Fibroblast of upper back skin (primary cell): ENCODE measurements at places on chromosomes 2 and 18.

DNA sequence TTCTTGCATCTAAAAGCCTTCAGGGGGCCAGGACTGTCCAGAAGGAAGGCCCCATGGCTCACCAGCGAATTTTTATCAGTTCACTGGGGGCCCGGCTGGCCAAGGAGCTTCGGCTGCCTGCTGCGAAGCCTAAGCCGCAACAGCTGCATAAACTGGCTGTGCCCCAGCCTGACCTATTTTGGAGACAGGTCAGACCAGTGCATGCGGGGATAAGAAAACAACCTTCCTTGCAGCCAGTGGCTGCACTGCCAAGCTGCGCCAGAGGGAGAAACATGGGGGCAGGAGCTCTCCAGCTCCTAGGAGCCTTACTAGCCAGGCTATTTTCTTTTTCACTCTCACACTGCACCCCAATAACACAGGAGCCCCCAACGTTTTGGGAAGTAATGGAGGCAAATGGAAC, 15.2 kb downstream of the PAX3 start:
- DNase-seq: no peak

DNA sequence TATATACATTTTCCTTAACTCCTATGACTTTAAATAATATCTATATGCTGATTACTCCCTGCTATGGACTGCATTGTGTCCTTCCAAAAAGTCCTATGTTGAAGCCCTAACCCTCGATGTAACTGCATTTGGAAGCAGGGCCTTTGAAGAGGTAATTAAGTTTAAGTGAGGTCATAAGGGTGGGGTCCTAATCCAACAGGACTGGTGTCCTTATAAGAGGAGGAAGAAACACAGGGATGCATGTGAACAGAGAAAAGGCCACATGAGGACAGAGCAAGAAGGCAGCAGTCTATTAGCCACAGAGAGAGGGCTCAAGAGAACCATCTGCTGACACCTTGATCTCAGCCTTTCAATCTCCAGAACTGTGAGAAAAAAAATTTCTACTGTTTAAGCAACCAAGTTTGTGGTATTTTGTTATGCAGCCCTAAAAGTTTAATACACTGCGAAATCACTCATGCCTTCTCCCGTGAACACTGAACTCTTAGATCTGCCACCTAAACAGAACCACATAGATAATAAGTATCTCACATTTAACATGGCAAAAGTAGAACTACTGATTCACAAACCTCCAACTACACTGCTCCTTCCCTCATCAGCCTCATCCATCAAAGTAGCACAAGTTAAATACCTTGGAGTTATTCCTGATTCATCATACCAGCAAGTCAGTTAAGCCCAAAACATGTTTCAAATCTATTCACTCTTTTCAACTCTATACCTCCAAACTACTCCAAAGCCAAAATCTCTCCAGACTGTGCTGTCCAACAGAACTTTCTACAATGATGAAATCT, 65.4 kb downstream of the HIBCH start:
- DNase-seq: no peak

DNA sequence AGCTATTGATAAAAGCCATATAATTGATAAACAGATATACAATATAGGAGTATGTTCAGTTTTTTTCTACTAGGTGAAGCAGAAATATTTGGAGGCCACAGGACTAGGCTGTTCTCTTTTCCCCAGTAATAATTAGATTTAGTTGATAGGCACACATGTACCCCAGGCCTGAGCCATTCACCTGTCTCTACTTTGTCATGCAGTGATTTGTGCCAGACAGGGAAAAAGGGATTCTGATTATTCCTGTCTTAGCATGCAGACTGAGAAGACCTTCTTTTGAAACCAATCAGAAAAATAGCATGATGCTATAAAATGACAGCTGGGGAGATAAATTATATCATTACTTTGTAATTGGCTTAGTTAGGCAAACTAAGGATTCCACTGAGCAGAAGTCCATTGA, 94.3 kb downstream of the DOCK10 start:
- no peak for DNase-seq

- no peak for DNase-seq
These were observed 60.0 kb downstream of the DOCK10 start for GRCh38 chr2:224982226-224982625.

- DNase-seq: peak; percentile 26
These were observed 232.7 kb upstream of the COPS8 start for GRCh38 chr2:236852977-236853374.

DNA sequence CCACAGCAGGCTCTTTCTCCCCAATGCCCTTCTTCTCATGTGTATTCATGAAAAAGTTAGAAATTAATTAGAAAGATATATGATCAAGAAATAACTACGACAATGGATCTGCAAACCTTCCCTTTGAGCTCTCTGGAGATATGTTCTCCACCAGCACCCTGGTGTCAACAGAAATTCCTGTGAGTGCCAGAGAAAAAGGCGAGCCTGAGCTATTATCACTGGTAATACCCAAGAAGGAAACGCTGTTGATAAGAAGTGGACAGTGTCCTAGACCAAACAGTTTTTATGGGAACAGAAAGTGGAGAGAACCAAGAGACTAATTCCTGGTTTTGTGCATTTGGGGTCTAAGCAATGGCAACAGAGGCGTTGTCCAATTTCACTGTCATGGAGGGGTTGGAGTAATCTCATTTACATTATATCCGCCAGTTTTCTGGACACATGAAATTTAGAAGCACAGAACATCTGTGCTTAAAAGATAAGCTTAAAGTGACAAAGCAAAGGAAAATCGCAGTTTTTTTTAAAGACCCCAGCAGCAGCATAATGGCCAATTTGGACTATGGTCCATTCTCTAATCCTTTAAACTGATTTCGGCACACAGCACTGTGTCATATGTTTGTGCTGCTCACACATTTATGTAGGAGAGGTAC, 47.2 kb upstream of the CDC42EP3 start:
- no peak for DNase-seq

- DNase-seq: no peak
These were observed 177.5 kb downstream of the MTCL1 start for GRCh38 chr18:8882632-8883408.

GRCh38 chr2:133265432-133265949, 302.8 kb downstream of the NCKAP5 start:
- no peak for DNase-seq

GRCh38 chr2:2321200-2321540, 9.9 kb downstream of the MYT1L start:
- no peak for DNase-seq

GRCh38 chr18:10315522-10315921, 138.9 kb upstream of the APCDD1 start:
- no peak for DNase-seq

DNA sequence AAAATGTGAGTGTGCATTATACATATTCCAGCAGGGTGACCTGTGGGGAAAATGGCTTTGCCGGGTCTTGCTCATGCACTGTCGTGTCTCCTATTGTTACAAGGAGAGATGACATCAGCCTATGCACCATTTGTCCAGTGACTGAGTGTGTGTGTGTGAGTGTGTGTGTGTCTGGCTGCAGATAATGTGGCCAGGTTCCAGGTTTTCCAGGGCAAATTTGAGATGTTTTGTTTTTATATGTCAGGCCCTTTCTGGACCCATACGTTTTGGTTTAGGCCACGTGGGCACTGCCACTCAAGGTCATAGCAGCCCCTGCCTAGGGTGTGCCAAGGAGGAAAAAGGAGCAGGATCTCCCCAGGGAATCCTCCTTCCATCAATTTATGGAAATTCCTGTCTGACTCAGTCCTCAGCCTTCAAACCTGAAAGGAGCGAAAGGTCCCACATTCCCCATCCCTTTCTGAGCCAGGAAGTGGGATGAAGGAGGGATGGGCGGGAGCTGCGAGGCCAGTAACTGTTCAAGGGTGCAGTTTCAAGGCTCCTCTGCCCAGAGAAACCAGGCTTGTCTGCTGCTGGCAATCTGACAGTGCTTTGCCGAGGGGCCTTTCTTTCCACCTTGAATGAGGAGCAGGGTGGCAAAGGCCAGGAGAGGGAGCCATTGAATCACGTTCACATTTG, 93.0 kb upstream of the SMAD2 start:
- DNase-seq: peak; percentile 88

DNA sequence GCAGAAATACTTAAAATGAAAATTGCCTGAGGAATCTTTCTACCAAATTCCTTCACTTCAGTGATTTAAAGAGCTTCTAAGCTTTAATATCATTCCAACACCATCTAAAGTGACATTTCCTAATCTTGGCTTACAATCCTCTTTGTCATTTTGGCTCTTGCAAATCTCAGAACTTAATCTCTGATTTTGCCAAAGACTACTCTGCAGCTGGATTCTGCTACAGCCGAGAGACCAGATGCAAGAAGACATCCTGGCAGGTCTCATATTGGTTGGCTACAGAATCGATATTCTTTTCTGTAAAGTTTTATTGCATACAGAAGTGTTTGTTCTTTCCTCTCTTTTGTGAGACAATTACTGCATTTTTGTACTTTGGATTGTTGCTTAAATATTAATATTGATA, 716.5 kb upstream of the LRATD1 start:
- no peak for DNase-seq

DNA sequence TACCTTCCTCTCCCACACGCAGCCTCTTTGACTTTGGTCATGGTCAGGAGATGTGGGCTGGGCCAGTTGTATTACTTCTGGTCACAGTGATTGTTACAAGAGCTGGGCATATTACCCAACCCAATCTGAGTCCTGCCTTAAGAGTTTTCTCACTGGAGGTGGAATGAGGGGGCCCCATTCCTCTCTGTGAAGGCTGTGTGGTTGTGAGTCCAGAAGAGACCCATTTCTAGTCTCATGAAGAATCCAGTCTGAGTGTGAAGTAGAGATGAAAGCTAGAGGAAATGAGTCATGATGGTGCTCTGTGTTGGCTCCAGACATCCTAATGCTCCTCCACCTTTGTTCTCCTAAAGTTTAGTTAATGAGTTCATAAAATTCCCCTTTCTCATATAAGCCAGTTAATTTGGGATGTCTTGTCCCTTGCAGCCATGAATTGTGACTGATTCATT, 50.8 kb upstream of the RASGRP3 start:
- DNase-seq: peak; percentile 62

GRCh38 chr2:101293544-101293943, 15.0 kb downstream of the RNF149 start:
- no peak for DNase-seq

GRCh38 chr2:1492711-1493430, 79.6 kb downstream of the TPO start:
- no peak for DNase-seq

DNA sequence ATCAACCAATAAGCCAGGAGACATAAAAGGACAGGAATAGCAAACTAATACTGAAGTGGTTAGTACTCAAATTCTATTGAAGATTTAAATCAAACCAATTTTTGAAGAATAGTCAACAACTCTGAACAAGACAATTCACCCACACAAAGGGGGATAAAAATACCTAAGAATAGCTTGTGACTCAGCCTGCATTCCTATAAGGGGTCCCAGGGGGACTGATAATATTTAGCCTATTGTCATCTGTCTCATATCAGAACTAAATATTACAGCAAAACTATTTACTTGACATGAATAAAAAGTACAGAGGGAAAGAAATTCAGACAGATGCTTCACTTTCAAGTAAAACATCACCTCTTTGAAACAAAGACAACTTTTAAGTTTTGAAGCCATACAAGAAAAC, 7.7 kb downstream of the ITSN2 start:
- peak; percentile 48 for DNase-seq

- no peak for DNase-seq
These were observed 306.0 kb upstream of the TCF4 start for GRCh38 chr18:55893948-55894347.

DNA sequence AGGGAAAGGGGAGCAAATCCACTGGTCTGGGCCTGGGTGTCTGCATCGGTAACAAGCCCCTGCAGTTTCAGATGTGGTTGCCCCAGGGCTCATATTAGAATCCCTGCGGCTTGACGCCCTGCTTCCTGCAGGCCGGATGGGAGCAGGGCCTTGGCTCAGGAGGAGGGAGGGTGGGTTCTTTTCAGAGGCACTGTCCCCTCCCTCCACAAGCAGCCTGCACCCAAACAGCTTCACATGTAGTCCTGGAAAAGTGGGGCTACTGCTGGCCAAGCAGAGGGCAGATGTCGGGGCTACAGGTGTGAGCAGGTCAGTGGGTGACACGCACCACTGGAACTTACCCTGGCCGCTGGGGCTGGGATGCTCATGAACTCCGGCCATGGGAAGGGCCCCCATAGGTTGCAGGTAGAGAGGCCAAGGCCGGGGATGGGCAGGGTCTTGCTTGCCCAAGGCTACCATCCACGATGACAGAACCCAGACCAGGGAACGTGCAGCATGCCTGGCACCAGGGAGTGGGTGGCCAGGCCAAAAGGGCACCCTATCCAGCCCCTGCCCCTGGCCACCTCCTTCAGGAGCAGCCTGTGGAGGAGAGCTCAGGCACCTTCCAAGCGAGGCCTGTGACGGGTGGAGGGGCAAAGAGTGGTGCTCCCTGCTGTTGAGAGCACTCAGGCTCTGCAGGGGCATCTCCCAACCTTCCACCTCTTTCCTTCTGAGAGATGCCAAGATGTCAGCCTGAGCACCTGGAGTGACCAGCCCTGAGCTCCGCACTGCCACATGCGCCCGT, 16.8 kb downstream of the ARID5A start:
- no peak for DNase-seq

GRCh38 chr18:44946529-44947113, 265.9 kb downstream of the SETBP1 start:
- no peak for DNase-seq

DNA sequence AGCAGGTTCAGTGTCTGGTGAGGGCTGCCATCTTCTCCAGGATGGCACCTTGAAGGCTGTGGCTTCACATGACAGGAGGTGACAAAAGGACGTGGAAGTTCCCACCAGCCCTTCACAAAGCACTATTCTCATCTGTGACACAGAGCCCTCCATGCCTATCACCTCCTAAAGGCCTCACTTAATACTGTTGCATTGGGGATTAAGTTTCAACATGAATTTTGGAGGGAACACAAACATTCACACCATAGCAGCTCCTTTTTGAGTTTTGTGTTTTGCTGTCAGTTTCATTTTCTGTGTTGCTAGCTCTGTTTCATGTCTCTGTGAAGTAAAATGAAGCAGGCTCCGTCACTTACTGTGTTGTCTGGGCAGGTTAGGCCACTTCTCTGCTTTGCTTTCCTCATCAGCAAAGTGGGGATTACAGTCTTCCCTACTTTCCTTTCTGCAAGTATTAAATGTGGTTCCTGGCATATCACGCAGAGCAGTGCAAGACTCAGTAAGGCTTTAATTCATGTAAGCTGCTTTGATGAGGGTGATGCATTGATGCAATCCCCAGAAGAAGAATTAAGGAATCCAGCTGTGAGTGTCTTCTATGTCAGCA, 31.6 kb downstream of the LIMS1 start:
- peak; percentile 46 for DNase-seq

DNA sequence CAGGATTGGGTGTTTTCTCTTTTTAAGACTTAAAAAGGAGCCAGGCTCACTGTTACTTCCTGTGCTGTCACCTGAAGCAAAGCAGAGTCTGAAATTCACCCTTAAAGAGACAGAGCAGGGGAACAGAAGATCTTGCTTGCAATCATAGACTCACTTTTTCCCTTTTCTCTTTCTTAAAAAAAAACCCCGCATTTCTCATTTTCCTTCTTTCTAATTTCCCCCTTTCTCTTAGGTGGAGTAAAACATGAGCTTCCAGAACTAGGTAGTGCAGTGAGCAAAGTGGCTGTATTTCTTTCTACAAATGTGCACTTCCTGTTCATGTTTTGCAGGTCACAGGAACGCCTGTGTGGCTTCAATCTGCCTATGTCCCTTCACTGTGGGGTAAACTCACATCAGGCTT, 381.2 kb downstream of the LPIN1 start:
- no peak for DNase-seq

- DNase-seq: no peak
These were observed 3.1 kb downstream of the PSD4 start for GRCh38 chr2:113176696-113177355.

- DNase-seq: peak; percentile 38
These were observed 50.6 kb downstream of the SH3BP4 start for GRCh38 chr2:235002198-235003095.
